ENCODE measurements at places on chromosomes 4 and X.
A peak's percentile ranks its signal among the peaks of the same experiment; 100 is the strongest.

DNA sequence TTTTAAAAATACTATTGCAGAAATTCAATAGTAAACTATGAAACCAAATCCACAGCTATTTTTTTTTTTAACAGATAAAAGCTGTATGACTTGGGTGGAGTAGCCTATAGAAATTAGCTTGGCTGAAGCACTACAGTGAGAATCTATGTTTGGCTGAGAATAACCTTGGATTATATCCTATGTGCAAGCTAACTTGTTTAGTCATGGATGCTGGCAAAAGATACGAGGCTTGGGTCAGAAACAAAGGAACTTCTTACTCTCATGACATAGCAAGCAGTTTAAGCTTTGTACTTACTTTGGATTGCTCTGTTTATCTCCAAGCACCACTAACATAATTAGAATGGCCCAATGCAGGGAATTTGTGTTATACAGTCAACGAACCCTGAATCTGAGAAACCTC lies 119.2 kb upstream of the GRID2 start:
- DNase-seq = no peak

DNA sequence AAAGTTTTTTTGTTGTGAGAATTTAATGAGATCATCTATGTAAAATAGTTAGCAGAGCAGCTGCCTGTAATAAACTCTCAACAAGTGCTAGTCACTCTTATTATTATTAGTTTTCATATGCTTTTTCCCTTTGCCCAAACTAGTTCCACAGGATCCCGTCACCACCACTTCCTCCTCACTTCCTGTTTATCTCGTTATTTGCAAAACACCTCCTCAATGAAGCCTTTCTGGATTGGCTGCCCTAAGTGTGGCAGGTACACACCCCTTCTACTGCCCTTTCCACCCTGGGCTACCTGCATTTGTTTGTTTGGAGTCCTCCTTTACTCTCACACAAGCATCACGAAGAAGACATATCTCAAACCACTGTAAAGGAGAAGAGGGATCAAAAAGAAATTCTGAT lies 54.4 kb upstream of the KLF3 start:
- DNase-seq = no peak

DNA sequence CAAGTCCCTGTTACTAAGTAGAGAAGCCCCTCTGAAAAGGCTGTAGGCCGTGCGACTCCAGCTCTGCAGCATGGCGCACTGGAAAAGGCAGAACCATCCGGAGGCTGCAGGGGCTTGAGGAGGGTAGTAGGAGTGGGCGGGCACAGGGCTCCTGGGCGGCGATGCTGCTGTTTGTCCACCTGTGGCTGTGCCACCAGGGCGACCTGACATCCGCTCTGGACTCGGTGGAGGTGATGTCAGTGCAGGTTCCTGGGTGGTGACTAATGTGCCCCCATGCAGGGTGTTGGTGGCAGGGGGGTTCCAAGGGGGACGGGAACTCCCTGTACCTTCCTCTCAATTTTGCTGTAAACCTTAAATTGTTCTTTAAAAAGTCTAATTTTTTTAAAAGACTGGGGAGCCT lies 58.3 kb downstream of the PCGF3 start:
- no peak for DNase-seq

DNA sequence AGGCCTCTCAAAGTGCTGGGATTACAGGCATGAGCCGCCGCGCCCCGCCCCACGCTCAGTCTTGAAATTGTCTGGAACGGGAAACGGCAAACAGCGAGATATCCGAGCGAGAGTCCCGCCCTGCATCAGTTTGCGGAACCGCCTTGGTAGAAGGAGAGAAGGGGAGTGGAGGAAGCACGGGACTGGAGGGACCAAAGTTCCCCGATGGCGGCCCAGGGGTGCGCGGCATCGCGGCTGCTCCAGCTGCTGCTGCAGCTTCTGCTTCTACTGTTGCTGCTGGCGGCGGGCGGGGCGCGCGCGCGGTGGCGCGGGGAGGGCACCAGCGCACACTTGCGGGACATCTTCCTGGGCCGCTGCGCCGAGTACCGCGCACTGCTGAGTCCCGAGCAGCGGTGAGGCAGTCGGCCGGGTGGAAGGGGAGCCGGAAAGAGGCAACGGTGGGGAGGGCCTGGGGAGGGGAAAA lies at the start of gene BST1:
TSS of gene BST1 (plus strand) at position 125 of the 463 bp plus-strand sequence. CDS start at position 205, 80 bp downstream.
- no peak for DNase-seq

DNA sequence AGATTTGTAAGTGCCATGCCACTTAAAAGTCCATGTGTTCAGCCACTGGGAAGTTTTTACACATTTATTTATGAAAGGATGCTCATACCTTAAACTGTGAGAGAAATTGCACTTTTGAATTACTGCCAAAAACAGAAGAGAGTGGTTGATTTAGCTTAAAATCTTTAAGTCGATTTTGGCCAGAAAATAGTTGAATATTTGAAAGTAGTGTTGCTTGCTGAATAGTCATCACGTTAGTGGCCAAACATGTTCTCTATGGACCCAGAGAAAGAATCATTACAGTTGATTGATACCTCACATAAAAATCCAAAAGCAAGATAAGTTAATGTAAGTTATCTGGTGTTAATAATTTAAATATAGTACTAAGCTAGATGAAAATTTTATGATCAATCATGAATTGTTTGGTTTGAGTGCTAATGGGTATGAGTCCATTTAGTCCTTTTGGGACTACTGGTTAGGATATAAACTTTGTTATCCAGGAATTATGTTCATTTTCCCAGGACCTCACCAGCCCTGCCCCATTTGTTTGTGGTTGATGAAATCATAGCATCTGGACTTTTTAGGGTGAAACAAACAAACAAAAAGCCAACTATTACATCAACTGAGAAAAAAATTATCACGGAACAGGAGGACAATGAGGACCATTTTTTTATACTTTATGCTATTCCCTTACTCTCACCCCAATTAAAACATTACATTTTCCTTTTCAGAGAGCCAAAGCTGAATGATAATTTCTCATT lies 6.3 kb downstream of the GIMD1 start:
- DNase-seq = no peak

- DNase-seq = no peak
These were observed 212.4 kb upstream of the PACRGL start for GRCh38 chr4:20487852-20488251.

DNA sequence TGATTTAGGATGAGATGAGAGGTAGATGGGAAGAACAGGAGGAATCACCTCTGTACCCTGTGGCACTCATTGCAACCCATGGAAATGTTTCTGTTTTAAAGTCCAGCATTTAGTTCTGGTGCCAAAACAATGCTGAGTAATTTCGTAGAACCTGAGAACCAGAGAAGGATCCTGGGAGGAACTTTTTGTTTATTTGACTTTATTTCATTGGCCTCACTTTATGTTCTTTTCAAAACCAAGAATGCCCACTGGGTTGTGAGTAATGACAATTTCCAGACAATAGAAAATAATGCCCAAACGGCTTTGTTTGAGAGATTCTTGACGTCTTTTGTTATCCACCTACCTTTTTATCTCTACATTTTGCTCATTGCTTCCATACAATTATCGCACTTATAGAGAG lies 111.3 kb downstream of the SHROOM3 start:
- DNase-seq = no peak

- DNase-seq = peak; percentile 58
These were observed 482 bp downstream of the GSTCD start for GRCh38 chr4:105709081-105709450.
